Cardiac muscle cell (in vitro differentiated cells and primary cell): ENCODE measurements at places on chromosomes 4 and X.

DNA sequence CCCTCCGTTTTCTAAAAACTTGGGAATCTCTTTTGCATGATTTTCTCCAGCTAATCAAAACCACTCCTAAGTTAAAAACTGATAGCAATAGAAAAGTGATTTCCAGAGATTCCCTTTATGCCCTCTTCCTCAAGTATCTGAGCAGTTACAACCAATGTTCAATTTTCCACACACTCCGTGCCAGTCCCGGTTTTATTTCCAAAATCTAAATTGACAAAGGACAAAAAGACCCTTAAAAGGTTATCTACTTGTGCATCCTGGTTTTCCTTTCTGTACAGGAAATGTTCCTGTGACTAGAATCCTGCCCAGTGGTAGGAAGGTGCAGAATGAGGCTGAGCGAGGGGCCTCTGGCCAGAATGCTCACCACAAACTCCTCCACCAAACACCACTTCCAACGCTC is 1.3 kb downstream of the SFRP2 start:
- no peak for DNase-seq

DNA sequence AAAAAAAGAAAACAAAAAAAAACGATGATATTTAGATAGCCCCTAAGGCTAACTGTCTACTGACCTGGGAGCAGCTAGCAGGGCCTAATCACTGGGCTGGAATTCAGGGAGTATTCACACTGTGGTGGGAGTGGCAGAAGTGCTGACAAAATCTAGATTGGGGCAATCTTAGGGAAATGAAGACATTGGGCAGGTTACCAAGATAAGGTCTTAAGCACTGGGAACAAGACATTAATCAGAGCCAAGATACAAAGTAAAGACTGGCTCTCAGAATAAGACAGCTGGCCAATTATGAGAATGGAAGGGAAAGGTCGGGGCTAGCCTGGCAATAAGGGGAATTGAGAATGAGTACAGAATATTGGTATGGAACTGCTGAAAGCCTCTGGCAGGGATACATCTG is 100.2 kb upstream of the GRIA3 start:
- no peak for DNase-seq

- DNase-seq, result peak; percentile 66
Observed at GRCh38 chr4:100189820-100190642, at the start of gene DDIT4L. DDIT4L (minus strand) TSS chr4:100190468; CDS start chr4:100189983, 485 bp downstream.

GRCh38 chr4:77493120-77493752 is 112.4 kb upstream of the CXCL13 start:
- no peak for DNase-seq

GRCh38 chrX:66015152-66015831 is 24.6 kb downstream of the VSIG4 start:
- DNase-seq, result peak; percentile 18

DNA sequence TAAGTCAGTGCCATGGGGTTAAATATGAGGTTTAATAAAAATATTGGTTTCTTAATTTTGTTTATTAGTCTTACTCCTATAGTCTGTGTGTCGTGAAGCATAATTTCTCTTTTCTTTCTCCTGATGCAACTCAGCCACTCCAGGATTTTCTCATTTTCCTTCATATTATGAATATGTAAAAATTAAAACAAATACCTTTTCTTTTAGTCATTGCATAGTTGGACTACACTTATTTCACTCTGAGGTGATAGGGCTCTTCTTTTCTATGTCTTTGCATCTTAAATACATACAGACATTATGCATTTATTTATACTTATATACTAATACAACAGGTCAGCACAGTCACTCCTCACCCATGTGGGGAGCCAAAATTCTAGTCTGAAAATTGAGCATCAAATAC is 19.1 kb downstream of the GALNT7 start:
- no peak for DNase-seq

DNA sequence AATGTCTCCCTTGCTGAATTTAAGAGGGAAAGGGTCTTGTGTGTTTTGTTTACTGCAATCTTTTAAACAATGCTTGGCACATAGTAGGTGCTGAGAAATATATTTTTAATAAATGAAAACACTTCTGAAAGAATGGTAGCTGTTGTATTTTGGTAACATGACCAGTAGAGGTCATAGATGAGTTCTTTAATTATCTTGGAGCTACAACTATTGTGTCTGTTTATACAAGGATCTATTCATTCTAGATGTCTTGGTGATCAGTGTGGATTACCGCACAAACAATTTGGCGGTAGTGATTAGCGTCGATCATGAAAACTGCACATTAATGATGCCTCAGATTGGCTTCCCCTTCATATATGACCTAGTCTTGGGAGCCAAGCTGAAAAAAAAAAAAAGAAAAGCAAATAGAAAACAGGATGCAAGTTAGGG is 21.4 kb upstream of the SCRG1 start:
- DNase-seq, result no peak

GRCh38 chr4:16205298-16206164 is 20.7 kb downstream of the TAPT1 start:
- peak; percentile 58 for DNase-seq

DNA sequence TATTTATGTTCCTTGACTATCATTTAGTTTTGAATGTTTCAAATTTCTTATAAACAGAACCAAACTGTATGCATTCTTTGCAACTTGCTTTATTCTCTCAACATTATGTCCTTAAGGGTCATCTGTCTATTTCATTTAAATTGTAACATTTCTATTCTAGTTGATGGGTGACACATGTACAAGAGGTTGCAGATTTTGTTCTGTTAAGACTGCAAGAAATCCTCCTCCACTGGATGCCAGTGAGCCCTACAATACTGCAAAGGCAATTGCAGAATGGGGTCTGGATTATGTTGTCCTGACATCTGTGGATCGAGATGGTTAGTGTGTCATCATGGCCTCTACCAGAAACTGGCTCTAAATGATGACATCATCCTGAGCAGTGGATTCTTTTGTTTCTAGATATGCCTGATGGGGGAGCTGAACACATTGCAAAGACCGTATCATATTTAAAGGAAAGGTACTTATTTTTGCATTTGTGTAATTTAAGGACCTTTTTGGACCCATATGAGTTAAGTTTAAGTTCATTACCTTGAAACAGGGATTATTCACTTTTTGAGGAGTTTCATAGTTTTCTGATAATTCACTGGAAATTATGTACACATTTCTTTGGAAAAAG is 6.1 kb downstream of the LIAS start:
- peak; percentile 92 for DNase-seq

DNA sequence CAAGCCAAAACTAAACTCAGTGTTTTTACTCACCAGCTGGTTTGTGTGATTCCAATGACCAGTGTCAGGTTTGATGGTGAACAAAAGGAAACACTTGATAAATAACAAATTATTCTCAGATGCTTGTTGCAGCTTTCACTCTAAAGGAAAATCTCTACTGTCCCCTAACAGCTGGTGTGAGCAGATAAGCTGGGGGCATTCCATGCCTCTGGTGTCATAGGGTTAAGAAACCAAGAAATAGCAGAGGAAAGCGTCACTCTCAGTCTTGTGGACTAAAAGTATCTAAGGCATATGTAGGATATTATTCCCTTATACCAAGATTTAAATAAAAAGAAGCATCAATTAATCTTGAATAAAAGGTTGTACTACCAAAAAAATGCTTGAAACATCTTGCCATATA is 24.3 kb downstream of the TRPC5 start:
- DNase-seq, result peak; percentile 3

- DNase-seq, result no peak
Observed at GRCh38 chr4:1010395-1011021, 918 bp upstream of the FGFRL1 start.

DNA sequence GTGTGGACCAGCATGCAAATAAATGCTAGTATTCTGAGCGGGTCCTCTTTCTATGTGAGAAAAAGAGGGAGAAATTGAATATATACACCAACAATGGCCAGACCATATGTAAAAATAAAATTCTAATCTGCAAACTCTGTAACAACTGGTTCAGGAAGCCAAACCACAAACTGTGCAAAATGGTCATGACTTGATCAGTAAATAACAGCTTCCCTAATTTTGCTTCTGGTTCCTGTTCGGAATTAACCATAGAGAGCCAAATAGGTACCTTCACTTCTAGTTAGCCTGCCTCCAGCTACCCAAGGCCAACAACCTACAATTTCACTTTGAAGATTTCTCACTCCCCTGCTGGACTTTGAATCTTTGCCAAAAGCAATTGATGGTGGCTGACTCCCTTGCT is 1313.2 kb downstream of the ADGRL3 start:
- DNase-seq, result no peak

GRCh38 chr4:186878203-186878776 is 154.6 kb upstream of the FAT1 start:
- DNase-seq, result no peak

DNA sequence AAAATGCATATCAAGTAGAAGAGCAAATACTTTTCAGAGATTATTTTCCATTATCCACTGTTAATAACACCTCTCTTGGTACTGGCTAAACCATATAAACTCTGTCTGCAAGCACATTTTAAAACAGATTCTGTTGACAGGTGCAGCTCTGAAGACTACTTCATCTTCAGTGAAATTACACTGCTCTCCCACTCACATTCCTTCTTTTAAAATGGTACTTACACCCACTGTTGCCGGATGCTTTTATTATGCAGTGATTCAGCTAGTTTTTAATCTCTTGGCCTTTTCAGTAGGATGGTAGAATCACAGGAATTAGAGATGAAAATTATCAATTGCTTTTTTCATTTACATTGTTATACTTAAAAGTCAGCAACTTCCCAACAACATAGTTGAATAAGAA is 381.6 kb downstream of the GASK1B start:
- DNase-seq, result no peak

DNA sequence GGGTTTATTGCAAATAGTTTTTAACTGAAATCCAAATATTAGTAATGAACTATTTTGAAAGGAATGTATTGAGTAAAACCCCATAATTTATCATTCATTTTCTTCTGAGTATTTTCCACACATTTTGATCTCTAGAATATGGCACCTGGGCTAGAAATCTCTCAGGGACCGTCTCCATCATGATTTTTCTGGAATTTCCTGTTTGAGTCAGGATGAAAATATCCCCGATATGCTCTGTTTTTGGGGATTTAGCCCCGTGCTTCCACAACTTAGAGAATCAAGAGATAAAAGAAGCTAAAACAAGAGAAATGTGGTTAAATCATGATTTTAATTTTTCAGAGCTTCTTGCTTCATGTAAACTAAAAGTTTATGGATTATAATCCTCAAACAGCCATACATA is 114.2 kb downstream of the SPCS3 start:
- DNase-seq, result no peak

- peak; percentile 35 for DNase-seq
Observed at GRCh38 chrX:43656005-43656494, at the start of gene MAOA. MAOA (plus strand) TSS chrX:43656299; CDS start chrX:43656342, 43 bp downstream.

- no peak for DNase-seq
Observed at GRCh38 chr4:69830560-69831269, 29.2 kb downstream of the SULT1E1 start.

- DNase-seq, result peak; percentile 61
Observed at GRCh38 chr4:91113130-91113706, 986.0 kb downstream of the CCSER1 start.

GRCh38 chr4:83012200-83012686 is 1.6 kb upstream of the LIN54 start:
- DNase-seq, result peak; percentile 59

- DNase-seq, result no peak
Observed at GRCh38 chr4:173174184-173174583, 5.6 kb downstream of the GALNT7 start.

- DNase-seq, result peak; percentile 80
Observed at GRCh38 chr4:87633243-87633642, 16.8 kb upstream of the DMP1 start.

DNA sequence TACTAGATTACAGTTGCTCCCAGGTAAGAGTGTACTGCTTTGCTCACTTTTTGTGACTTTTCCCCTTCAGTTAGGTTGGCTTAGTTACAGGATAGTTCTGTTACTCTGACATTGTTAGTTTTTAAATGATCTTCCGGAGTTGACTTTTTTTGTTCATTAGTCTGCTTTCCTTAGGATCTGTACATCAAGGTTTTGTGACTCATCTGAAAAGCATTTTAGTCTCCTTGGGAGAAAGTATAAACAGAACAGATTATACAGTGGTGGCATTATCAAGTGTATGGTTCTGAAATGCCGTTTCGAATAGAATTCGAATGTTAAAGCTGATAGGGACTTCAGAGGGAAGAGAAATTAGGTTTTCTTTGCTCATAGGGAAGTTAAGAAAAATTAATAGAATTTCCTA is 63.3 kb downstream of the USP9X start:
- DNase-seq, result no peak

DNA sequence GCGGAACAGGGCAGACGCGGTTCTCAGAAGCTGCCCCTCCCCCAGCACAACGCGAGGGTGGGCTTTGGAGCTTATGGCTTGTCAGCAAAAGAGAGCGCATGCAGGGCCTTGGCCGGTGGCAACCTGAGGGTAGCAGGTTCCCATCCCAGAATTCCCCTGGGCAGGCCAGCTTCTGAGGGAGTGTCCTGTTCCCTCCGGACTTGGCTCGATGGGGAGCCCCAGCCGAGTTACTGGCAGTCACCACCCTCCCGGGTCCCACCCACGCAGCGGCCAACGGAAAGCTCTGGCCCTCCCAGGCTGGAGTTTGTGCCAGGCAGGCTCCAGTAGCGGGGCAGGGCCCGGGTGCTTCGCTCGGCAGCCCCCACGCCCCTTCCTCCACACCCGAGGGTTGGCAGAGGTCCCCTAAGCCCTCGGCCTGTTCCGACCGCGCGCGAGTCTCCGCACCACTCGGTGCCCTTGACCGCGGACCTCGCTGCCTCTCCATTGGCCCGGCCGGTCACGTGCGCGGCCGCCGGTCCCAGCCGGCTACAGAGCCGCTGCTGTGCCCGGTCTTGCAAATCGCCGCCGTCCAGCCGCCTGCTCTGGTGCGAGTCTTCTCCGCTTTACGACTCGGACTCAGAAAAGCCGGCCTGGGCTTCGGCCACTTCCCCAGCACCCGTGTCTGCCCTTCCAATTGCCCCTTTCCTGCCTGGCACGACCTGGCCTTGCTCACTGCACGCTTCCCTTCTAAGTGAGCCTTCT is 20.9 kb upstream of the MTM1 start:
- DNase-seq, result peak; percentile 73

- DNase-seq, result no peak
Observed at GRCh38 chr4:168388890-168389289, 70.3 kb upstream of the DDX60 start.

- DNase-seq, result peak; percentile 69
Observed at GRCh38 chr4:103075894-103076746, 441 bp downstream of the SLC9B2 start.

GRCh38 chr4:38387348-38387747 is 276.7 kb upstream of the KLF3 start:
- peak; percentile 29 for DNase-seq

GRCh38 chr4:110869114-110869513 is 246.2 kb upstream of the PITX2 start:
- no peak for DNase-seq

DNA sequence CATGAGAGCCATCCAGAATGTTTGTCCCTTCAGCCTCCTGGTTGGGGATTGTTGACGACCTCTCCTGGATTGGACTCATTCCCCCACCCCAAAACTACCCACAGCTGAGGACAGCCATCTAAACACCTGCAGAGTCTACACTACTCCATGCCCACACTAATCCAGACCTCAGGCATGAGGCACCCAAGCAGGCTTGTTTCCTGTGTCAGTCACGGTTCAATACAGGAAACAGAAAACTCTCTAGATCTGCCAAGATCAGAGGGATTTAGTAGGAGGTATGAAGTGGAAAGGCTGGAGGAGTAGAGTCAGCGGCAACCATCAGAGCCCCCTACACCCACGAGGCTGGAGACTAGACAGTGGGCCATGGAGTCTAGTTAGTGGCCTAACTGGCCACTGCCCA is 37.7 kb downstream of the HAND2 start:
- no peak for DNase-seq
